Dermis lymphatic vessel endothelial cell (primary cell): ENCODE measurements at places on chromosomes 3 and 15. TPM values are rescaled to one million over a fixed set of nuclear protein-coding genes. Genes with fewer than 3 reads are reported as not detected.

The ALDH1L1 gene
- 0.09 TPM in 1 of 2 replicates, not detected in the other for total RNA-seq

The CCK gene
- total RNA-seq: not detected in 2 replicates

The CKMT1A gene
- not detected in 2 replicates for total RNA-seq

The ACKR2 gene
- total RNA-seq: 5.4 and 12.5 TPM in 2 replicates

The EAF2 gene
- total RNA-seq: 0.26 and 0.33 TPM in 2 replicates

The LYZL4 gene
- total RNA-seq: not detected in 2 replicates

The SH2D7 gene
- total RNA-seq: not detected in 2 replicates

The PLAAT1 gene
- 0.09 TPM in 1 of 2 replicates, not detected in the other for total RNA-seq

The TRIP4 gene
- 11.4 and 12.9 TPM in 2 replicates for total RNA-seq

The EPHB3 gene
- total RNA-seq: under 0.01 and 0.09 TPM in 2 replicates

The HCN4 gene
- total RNA-seq: not detected in 2 replicates

The COL7A1 gene
- 0.09 and 0.87 TPM in 2 replicates for total RNA-seq

The AHSG gene
- 0.09 TPM in 1 of 2 replicates, not detected in the other for total RNA-seq

The MAGEL2 gene
- total RNA-seq: under 0.01 TPM in 2 replicates

The CTXN2 gene
- not detected in 2 replicates for total RNA-seq

The CASR gene
- not detected in 2 replicates for total RNA-seq

The ROPN1 gene
- total RNA-seq: not detected in 2 replicates

The SPG21 gene
- total RNA-seq: 58.7 and 76.7 TPM in 2 replicates

The UQCRC1 gene
- 246 and 249 TPM in 2 replicates for total RNA-seq

The PTH1R gene
- total RNA-seq: 0.17 TPM in 1 of 2 replicates, not detected in the other

The CLDN11 gene
- total RNA-seq: 47.5 and 90.1 TPM in 2 replicates

The EEFSEC gene
- 2.1 and 2.3 TPM in 2 replicates for total RNA-seq

The GP9 gene
- total RNA-seq: 0.11 TPM in 1 of 2 replicates, not detected in the other

The OR5H14 gene
- total RNA-seq: not detected in 2 replicates

The TMEM207 gene
- not detected in 2 replicates for total RNA-seq

The DVL3 gene
- 17.8 and 21.4 TPM in 2 replicates for total RNA-seq

The TMCO5A gene
- total RNA-seq: not detected in 2 replicates

The PIGZ gene
- 2.7 and 3.1 TPM in 2 replicates for total RNA-seq

The CYP1A2 gene
- total RNA-seq: not detected in 2 replicates

The GOLGA6D gene
- total RNA-seq: under 0.01 TPM in 1 of 2 replicates, not detected in the other

The SKIL gene
- 65.1 and 122 TPM in 2 replicates for total RNA-seq

The PLSCR4 gene
- total RNA-seq: 696 and 1,538 TPM in 2 replicates

The AGBL1 gene
- not detected in 2 replicates for total RNA-seq

The FEM1B gene
- 39.1 and 48.4 TPM in 2 replicates for total RNA-seq

The ARL6IP5 gene
- total RNA-seq: 63.1 and 65.5 TPM in 2 replicates

The ACOX2 gene
- 0.77 and 1.3 TPM in 2 replicates for total RNA-seq

The PARP15 gene
- 0.11 and 0.17 TPM in 2 replicates for total RNA-seq

The BCHE gene
- total RNA-seq: 18.2 and 36.1 TPM in 2 replicates

The CPLX3 gene
- not detected in 2 replicates for total RNA-seq

The SCG3 gene
- total RNA-seq: 0.43 and 1.6 TPM in 2 replicates

The GOLGA6B gene
- total RNA-seq: not detected in 2 replicates

The ITIH3 gene
- total RNA-seq: 0.95 and 0.98 TPM in 2 replicates

The UBA7 gene
- 24.9 and 29.9 TPM in 2 replicates for total RNA-seq

The SEMA6D gene
- 0.65 and 1.5 TPM in 2 replicates for total RNA-seq

The SENP8 gene
- 1.2 and 1.6 TPM in 2 replicates for total RNA-seq

The CLRN1 gene
- not detected in 2 replicates for total RNA-seq

The CAMKV gene
- not detected in 2 replicates for total RNA-seq

The CD200 gene
- 4.7 and 6.7 TPM in 2 replicates for total RNA-seq

The PHLDB2 gene
- total RNA-seq: 44.2 and 51.6 TPM in 2 replicates

The SERPINI2 gene
- total RNA-seq: not detected in 2 replicates

The PML gene
- 28.1 and 35.8 TPM in 2 replicates for total RNA-seq

The TMEM108 gene
- 0.09 TPM in 1 of 2 replicates, not detected in the other for total RNA-seq

The MORC1 gene
- total RNA-seq: not detected in 2 replicates

The SYNPR gene
- not detected in 2 replicates for total RNA-seq

The AQR gene
- 18.0 and 24.6 TPM in 2 replicates for total RNA-seq

The LRRC31 gene
- total RNA-seq: not detected in 2 replicates

The KLHL40 gene
- total RNA-seq: not detected in 2 replicates
